NCI-H2029 treated with DMSO at 0.1 percent for 48 hours (cell line): ENCODE measurements at places on chromosomes 12 and 14.

- no peak for DNase-seq
Measured at GRCh38 chr12:54682674-54683073, 34.5 kb upstream of the DCD start.

DNA sequence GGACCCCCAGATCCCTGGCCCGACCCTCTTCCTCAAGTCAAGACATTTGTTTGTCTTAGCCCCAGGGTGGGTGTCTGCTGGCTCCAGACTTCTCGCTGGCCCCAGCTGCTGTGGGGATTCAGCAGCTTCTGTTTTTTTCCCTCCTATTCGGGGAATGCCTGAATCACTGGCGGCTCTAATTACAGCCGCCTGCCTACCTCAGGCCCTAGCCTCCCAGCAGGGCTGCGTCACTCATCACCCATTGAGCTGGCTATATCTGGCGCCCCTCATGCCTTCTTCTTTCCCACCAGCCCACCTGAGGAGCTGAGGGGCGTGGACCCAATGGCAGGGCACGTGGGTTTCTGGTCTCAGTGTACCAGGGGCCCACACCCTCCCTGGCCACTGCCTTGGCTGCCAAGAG is 10.1 kb downstream of the KRT80 start:
- no peak for DNase-seq

DNA sequence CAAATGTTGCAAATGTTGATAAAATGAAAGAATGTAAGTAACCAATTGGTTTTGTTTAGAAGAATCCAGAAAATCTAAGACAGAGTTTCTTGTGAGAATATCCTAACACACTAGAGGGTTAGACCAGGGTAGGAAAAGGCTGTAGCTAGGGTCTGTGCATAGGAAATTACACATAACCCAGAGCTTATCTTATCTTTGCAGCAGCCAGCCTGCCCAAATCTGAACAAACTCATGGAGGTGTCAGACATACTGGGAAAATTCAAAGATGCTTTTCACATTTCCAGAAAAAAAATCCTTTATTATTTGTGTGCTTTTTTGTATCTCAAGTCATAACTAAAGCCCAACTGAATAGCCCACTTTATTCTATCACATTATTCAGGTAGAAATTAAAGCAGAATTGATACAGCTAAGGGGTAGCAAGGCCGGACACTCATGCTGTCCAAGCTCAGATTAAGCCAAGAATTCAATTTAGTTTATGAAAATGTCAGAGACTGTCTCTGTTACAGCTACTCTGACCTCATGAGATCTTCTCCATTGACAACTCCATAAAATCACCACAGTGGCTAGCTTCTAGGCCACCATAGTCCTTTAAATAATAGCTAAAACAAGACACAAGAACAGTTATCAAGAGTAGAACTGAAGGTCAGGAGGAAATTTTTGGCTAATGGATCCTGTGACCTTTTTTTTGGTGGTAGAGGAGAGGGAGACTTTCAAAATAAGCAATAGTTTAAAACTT is 169.6 kb upstream of the RASSF8 start:
- no peak for DNase-seq

DNA sequence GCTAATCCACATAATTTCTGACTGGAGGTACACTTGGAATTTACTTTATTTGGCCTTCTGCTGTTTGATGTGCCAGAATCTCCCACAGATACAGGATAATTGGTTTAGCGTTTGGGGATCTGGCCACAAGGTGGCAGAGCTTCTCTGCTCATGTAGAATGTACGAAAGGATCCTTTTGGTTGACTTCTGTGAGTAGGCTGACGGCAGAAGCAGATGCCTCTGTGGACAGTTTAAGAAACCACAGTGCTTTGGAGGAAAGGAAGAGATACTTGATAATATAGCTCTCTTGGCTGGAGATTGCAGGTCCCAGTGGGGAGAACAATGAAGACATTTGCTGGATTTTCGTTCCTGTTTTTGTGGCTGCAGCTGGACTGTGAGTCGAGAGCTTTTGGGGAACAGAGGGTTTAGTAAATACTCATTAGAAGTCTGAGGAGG is 75.3 kb upstream of the OR4E1 start:
- DNase-seq = no peak

GRCh38 chr12:66653796-66654195 is 25.1 kb downstream of the GRIP1 start:
- DNase-seq = no peak

DNA sequence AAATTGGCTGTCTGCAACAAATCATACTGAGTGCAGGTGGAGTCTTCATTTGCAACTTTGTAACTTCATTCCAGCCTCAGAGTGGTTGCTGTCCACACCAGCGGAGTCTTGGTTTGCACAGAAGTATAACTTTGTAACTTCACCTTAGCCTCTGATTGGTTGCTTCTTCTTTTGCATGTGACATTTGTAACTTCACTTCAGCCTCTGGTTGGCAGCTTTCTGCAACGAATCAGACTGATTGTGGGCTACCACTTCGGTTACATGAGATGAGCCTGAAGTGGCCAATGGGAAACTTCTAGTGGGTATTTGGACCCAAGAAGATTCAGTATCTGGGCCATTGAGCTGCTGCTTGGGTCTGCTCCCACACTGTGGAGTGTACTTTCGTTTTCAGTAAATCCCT is 17.8 kb downstream of the RASSF8 start:
- DNase-seq = no peak
